COR-L47 (cell line): ENCODE measurements at places on chromosomes 3 and 15.
A peak's percentile ranks its signal among the peaks of the same experiment; 100 is the strongest.

- no peak for DNase-seq
Observed at GRCh38 chr3:146970236-146970635, 365.1 kb upstream of the PLSCR5 start.

DNA sequence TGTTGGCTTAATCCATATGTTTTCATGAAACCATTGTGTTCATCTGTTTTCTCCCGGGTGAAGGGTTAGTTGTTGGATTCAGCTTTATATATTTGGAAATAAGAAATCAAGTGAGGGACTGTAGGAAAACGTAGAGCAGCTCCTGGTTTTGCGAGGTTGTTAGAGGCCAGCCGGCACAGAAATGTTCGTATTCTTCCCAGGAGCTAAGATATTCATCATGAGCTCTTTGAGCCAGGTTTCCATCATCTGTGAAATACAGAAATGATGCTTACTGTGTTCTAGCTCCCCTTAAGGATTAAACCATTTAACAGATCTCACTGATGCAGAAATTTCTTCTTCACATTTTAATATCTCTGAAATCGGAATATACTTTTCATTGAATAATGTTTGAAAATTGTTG, 235.5 kb downstream of the PTPRG start:
- no peak for DNase-seq

DNA sequence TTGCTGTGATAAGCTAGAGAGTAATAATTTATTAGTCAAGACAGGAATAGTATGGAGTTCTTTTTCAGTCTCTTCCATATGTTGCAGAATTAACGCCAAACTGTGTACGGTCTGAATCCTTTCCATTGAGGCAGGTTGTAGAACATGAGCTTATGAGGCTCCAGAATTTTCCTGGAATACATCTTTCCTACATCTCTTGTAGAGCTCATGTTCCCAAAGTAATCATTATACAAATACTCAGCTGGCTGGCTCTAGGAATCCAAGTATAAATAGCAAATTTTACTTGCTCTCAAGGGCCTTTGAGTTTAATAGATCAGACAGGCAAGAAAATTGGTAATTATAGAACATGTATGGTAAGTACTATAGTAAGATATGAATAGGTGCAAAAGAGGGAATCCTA, 419.4 kb downstream of the RBMS3 start:
- no peak for DNase-seq

DNA sequence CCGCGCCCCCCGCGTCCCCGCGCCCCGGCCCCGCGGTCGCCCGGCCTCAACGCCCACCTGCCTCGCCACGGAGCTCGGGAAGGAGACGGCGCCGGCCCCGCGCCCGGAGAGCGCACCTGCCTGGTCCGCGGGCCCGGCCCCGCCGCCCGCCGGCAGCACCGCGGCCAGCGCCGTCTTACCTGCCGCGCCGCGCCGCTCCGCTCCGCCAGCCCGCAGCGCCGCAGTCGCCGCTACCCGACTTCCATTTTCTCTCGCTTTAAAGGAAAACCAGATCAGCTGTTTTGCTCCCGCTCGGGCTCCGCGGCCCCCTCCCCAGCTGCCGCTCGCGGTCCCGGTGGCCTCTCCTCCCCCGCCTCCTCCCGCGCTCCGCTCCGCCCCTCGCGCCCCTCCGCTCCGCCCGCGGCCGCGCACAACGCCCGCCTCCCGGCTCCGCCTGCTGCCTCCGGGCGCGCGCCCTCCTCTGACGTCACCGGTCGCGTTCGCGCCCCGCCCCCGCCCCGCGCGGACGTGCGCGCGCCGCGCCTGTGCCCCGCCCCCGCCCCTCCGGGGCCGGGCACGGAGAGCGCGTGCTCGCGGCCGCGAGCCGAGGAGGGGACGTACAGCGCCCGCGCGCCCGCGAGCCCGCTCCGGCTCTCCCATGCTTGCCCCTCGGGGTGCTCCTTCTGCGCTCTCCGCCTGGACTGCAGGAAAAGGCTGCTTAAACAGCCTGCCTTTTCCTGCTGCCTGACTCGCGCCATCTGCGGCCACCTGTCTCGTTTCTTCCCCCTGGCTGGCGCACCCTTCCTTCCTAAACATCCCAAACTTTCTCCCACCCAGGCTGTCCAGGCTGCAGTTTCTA, 159.8 kb upstream of the CHRNA7 start:
- DNase-seq, result peak; percentile 93

GRCh38 chr3:42736531-42736930, 33.9 kb upstream of the HHATL start:
- DNase-seq, result no peak

DNA sequence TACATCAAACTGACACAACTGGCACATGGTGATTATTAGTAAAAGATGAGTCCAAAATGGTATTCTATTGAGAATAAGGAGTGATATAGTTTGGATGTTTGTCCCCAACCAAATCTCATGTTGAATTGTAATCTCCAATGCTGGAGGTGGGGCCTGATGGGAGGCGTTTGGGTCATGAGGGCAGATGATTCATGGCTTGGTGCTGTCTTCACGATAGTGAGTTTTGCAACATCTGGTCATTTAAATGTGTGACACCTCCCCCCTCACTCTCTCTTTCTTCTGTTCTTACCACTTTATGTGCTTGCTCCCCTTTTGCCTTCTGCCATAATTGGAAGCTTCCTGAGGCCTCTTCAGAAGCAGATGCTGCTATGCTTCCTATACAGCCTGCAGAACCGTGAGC, 90.6 kb downstream of the RSL24D1 start:
- no peak for DNase-seq

GRCh38 chr15:40845036-40845435, 1.2 kb downstream of the SPINT1 start:
- no peak for DNase-seq

GRCh38 chr3:149657926-149658743, at the start of gene WWTR1:
TSS of gene WWTR1 (minus strand) at chr3:149658025. CDS start at chr3:149657306, 719 bp downstream.
- peak; percentile 68 for DNase-seq

DNA sequence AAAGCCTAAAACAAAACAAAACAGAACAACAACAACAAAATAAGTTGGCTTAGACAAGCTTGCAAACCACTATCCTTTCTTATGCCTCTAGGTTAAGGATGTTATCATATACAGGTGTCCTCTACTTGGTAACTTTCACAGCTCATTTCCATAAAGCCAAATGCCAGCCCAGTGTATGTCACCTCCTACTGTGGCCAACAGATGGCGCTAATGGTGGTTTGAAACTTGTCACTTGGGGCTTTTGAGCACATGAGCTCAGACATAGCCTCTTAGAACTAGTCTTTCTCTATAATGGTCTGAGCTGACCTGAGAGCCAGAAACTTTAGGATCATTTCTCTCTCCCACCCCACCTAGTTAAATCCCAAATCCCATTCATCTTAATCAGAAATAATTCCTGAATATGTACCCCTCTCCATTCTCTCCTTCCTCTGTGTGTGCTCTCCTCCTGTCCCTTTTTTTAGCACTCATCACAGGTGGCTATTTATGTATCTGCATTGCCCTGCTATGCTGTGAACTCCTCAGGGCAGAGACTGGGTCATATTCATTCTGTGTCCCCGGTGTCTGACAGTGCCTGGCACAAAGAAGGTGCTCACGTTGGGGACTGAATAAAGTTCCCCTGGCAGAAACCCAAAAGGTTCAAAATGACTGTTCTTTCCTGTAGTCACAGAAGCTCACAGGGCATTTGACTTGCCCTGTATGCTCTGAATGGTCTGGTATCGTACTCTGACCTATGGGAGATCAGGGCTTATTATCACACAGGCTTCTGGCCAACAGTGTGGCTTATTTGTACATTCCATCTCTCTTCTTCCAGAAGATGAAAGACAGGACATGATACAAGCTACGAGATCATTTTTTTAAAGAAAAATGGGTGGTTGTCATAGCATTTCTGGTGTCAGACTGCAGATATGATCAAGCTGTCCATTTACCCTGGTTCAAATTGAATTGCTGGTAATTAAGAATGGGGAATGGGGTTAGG, 319.3 kb upstream of the AZI2 start:
- peak; percentile 22 for DNase-seq

DNA sequence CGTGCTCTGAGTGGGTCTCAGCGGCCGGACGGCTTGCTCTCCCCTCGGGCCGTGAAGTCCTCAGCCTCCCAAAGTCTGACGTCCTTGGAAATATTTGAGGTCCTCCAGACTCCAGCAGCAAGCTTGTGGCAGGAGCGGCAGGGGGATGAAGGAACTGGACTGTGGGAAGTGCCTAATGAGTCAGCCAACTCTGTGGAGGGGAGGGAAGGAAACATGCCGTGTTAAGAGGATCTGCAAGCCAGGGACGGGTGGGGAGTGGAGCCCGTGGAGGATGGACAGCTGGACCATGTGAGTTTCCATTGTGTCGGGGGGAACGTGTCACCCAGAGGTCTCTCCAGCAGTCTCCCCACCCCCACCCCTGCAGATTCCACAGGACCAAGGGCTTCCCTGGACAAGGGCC, 39.4 kb upstream of the IDH2 start:
- DNase-seq, result no peak

- no peak for DNase-seq
Observed at GRCh38 chr3:39631136-39631535, 163.7 kb downstream of the MOBP start.

DNA sequence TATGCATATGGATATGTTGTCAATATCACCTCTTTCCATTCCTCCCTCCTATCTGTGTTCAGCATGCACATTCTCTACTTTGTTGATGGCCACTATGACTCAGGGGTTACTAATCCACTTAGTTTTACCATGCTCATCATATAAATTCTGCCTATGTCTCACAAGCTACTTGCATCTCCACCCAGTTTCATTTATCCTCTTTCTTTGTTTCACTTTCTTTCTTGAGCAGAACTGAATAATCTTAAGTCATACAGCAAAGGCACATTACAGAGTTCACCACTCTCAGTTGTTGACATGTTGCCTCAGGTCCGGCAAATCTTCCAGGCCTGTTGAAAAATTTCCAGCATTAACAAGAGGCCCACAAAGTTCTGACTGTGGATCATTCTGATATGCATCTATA, 71.5 kb downstream of the SSR3 start:
- no peak for DNase-seq

GRCh38 chr3:130904491-130904890, 10.6 kb downstream of the ATP2C1 start:
- no peak for DNase-seq

GRCh38 chr3:132083583-132084279, 48.9 kb upstream of the CPNE4 start:
- DNase-seq, result no peak

DNA sequence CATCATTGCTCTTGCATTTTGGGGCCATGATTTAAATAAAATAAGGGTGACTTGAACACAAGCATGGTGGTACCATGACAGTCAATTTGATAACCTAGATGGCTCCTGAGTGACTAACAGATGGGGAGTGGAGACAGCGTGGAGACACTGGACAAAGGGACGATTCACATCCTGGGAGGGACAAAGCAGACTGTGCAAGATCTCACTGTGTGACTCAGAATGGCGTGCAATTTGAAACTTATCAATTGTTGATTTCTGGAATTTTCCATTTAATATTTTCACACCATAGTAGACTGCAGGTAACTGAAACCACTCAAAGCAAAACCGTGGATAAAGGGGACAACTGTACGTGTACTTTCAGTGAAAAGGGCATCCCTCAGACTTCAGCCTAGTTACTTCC, 25.5 kb downstream of the MCCC1 start:
- DNase-seq, result no peak

DNA sequence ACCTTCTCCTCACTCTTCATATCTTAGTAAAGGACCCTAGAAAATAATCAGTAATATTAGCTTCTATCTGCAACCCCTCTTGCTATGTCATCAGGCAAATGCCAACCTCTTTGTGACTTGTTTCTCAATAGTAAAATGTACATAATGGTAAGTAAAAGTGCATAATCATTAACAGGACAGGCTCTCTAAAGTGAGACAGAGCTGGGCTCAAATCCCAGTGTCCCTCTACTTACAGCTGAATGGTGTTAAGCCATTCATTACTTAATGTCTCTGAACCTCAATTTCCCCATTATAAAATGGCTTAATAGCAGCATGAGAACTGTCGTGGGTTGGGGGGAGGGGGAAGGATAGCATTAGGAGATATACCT, 62.6 kb upstream of the ATP11B start:
- no peak for DNase-seq

GRCh38 chr15:43908516-43909050, 81.8 kb downstream of the WDR76 start:
- DNase-seq, result no peak

DNA sequence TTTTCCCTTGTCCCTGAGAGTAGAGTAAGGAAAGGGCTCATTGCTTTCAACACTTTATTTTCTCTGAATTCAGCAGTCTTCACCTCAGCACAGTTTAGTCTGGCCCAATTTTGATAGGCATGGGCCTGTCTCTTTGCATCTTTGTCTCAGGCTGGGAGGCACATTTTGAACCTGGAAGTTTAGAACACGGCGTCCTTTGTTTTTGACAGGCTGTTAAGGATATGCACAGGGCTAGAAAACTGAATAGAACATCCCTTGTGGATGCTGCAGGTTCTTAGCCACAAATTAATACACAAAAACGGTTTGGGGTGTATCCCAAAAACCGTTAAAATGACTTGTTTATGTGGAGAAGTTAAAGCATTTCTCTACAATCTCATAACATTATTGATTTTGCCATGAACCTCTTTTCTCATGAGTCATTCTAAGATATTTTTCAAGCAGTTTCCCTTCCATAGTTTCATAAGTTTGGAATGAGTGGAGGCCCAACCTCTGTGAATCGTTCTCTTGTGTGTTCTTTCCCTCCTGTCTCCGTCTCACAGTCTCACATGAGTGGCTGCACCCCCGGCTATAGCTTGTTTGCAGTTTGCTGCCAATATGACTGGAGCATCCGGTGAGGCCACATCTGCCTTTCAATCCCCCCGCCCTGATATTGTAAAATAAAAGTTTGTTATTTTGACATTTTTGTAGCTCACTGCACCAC, 192.9 kb upstream of the EIF1B start:
- no peak for DNase-seq

- no peak for DNase-seq
Observed at GRCh38 chr3:136840252-136840651, 21.3 kb downstream of the SLC35G2 start.

DNA sequence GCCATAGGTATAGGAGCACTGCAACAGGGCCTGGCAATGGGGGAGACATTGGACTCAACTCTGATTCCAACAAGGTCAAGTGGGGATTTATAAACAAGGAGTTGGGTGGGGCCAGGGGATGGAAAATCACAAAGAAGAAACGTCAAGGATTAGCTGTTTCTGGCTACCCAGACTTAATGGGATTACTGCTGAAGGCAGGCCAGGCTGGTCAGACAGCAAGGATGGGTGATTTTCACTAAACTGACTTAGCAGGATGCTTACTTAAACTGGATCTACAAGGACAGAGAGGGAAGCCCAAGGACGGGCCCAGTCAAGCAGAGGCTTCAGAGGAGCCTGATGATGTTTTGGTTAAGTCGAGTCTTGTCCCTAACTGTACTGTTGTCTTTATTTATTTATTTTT, 76.2 kb downstream of the USP13 start:
- DNase-seq, result no peak

- no peak for DNase-seq
Observed at GRCh38 chr15:44029003-44029402, 166.1 kb downstream of the FRMD5 start.

DNA sequence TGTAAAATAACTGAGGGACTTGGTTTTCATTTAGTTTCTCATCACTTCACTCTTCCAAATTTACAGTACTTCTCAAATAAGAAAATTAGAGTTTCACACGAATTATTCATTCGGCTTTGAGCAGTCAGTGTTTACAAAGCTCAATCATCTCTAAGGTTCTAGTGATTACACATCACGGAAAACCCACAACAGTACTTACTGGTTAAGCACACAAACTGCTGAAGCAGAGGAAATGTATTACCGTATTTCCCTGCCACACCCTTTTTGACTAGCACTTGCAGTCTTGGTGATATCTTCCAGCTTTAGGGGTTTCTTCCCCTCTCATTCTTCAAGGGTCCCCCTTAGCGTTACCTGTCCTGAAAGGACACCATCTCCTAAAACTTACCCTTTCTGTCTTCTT, 164.8 kb upstream of the CDIN1 start:
- no peak for DNase-seq
